ENCODE measurements at places on chromosomes 6 and 20.

DNA sequence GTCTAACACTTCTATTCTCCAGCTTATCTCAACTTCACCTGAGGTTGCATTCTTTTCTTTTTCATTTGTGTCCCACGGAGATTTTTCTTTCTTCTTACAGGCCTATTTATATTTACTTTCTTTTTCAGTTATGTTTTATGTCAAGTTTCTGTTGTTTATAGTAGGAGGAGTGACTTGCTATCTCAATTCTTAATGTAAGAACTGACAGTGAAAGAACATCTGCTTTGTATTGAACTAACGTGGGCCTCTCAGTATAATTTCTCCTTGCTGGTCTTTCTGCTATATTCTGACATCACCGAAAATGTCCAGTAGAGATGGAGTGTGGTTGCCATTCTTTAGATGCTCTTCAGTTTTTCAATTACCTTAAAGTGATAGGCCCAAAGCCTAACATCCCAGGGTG, 521.7 kb downstream of the EPM2A start:
- no peak for DNase-seq

DNA sequence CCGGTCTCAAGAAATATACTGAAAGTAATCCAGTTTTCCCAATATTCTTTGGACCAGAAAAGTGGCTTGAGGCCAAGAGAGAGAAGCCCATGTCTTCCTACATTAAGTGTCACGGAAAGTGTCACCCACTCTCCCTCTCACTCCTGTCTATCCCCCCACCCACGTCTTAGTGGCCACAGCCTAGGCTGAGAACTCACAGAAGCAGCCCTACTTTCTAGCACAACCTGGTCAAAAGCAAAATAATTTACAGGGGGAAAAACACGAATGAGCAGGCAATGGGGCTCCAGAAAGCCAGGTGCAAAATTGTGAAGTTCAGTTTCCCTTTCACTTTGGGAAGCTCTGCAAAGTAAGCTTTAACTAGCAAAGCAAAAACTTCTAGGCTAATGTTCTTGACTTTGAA, 118.0 kb downstream of the OPRM1 start:
- no peak for DNase-seq

DNA sequence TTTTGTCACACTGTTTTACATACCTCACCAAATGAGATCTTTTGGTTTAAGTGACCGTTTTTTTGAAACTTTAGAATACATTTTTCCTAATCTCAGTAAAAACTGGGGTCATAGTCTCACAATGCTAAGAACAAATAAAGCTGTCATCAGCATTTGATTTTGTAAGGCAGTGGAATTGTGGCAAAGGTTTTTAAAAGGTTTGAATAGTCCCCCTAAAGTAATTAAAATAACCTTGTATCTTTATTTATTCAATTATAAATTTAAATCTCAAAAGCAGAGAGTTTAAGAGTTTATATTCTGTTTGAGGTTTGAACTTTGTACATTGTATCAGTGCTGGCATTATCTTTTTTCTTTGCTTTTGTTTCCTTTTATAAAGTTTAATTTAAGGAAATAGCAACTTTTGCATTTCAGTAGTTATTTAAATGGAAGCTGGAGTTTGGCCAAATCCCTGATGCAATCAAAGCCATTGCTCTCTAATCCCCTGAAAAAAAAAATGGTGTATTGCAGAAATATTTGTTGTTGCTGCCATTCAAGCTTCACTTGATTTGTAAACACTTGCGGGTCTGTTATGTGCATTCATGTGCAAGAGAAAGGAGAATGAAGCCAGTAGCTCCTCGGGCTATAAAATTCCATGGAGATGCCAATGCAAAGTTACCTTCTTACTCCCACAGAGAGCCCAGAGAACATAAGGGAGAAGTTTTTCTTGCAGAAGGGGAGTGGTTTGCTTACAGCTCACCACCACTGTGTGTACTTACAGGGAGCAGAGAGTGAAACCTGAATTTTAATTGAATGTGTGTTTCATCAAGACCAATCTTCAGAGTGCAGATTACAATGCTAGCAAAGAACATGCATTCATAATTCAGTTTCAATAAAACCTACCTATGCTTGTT, 391.8 kb downstream of the ARHGAP18 start:
- no peak for DNase-seq

- no peak for DNase-seq
Measured at GRCh38 chr6:135505222-135505621, 7.7 kb upstream of the AHI1 start.

- no peak for DNase-seq
Measured at GRCh38 chr6:96991618-96992342, 67.3 kb downstream of the KLHL32 start.

DNA sequence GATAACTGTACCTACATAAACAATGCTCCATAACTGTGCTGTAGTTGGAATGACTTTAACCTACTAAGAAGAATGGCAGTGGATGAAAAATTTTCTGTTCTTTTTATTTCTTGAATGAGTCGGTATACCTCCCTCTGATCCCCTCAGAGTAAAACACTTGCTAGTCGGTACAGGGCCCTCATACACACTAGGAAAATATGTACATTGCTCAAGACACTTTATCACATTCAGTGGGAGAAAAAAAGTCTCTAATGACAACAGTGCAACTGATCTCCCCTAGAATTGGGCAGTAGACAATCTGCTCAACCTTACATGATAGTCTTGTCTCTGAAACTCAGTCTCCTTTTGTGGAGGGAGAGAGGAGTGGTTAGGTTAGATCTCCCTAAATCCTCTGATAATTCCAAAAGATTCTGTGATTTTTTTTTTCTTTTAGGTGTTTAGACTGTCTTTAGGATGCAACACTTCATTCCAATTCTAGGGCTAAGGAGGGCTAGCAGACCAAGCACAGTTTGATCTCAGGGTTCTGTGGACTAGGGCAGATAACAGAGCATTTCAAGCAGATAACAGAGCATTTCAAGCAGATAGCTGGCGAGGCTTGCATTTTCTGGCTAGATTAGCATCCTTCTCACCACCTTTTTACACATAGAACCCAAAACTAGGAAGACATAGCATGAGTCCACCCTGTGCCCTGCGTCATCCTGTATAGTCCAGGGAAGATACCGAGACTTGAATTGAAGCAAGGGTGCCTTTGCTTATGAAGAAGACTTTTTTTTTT, 100.3 kb upstream of the TNFAIP3 start:
- DNase-seq, result no peak

DNA sequence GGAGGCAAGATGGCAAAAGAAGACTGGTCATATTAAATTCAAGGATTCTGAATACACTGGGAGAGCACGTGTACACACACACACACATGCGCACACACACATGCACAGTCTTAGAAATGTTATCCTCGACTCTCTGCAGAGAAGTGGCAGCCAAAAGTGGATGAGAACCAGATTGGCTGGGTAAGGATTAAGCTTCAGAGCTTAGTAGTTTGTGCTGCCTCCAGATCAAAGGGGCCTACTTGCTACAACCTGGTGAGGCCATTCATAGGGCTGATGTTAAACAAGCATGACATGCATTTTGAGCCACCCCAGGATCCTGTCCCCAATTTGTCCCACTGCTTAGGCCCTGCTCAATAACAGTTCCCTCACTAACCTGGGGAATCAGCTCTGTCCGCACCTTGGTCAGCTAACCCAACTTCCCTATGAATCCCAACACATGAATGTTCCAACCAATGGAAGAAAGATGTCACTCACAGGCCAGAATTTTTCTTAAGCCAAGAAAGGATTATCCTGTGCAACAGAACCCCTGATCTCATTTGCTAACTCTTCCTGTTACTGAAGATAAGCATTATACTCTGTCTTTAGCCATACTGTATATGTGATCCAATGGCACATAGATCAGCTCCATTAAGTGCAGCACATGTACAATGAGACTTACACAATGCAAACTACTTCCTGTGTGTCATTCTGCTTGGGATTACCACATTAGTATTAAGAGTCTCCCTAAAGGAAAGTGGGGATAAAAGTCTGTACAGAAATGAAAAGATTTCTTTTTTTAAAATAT, 31.0 kb downstream of the TOMM6 start:
- DNase-seq, result no peak

GRCh38 chr6:39313526-39314272, 520 bp downstream of the KCNK17 start:
- no peak for DNase-seq

GRCh38 chr6:156850353-156850752, 73.2 kb downstream of the ARID1B start:
- no peak for DNase-seq

GRCh38 chr6:25960734-25961133, 1.9 kb upstream of the TRIM38 start:
- no peak for DNase-seq

DNA sequence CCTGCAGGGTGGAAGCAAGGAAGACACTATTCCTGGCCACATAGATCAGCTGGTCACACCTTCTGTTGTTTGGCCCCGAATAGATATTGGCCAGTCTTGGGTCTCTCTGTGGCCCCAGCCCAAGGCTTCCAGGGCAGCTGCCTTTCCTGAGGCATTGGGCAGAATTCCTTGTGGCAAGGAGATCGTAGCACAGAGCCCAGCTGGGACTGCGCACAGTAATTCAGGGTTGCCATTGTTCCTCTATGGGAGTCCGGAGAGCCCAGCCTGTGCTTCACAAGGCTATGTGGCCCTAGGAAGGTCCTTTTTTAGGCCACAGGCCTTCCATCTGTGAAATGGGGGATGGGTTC, 6.9 kb downstream of the SGK2 start:
- no peak for DNase-seq

- no peak for DNase-seq
Measured at GRCh38 chr20:43820731-43821330, 93.8 kb upstream of the TOX2 start.

GRCh38 chr6:168188369-168189199, 109.6 kb upstream of the FRMD1 start:
- no peak for DNase-seq

DNA sequence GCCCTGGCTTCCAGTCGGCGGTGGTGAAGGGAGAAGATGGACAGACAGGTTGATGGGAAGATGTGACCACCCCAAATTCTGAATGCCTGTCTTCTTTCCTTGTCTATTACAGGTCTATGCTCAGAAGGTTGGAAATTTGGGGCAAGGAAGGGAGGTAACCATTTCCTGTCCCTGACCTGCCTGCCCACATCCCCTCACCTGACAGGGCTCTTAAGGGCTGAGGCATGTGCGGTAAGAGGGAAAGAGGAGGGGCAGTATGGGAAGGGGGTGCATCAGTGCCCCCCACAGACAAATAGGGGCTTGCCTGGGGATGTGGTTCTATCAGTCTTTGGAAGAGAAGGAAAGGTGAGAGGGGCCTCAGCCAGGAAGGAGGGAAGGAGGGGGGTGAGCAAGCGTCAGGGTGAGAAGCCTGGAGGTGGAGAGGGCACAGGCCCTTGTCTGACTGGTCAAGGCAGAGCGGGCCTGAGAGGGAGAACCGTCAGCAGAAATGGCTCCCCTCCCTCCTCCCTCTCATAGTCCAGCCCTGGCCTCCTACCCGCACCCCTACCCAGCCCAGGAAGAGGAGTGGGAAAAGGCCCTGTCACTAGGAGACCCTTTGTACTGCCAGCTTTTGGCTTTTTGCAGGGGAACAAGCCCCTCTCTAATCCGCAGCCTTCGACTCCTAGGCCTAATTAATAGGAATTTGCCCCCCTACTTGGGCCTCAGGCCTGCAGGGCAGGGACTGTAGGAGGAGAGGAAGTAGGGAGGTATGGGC, 104.4 kb upstream of the FOXP4 start:
- no peak for DNase-seq

GRCh38 chr6:113095841-113096240, 748.7 kb downstream of the RFPL4B start:
- DNase-seq, result no peak

DNA sequence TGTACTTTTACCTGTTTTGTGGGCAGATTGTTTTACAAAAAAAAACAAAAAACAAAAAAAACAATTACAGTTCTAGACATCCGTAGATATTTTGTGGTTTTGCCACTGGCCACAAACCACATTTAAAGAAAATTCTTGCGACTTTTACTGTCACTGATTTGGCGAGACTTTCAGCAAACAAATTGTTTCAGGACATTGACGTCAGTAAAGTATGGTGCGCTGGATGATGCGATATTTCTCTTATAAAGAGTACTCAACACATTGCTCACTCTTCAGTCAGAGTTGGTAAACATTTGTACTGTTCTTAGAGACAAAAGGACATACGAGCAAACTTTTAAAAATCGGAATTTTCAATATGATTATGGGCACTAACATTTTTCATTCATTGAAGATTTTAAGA, 229.8 kb downstream of the HAO1 start:
- DNase-seq, result no peak

DNA sequence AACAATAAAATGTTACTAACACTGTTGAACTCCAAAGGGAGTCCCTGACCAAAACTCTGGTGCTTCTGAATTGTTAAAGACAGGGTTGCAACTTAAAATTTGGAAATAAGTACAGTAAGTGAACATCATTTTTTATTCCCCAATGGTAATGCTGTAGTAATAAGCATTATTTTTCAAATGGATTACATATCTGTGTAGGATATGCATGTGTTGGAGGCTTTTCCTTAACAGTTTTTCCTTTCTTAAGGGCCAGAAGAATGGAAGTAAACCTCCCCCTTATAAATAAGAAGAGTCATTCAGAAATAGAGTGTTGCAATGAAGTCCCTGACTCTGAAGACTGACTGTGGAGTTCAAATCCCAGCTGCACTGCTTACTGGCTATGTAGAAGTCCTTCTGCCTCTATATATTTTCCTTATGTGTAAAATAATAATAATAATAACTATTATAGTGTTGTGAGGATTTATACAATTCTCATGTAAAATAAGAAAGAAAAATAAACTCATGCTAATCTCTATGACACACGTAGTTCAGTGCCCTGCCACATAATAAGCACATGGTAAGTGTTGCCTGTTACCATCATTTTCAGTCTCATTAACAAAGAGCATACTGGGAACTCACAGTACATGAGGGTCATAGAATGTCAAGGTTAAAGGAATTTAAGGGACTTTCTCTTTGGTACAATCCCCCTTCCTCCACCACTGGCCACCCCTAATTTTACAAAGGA, 129.8 kb upstream of the SMLR1 start:
- no peak for DNase-seq

DNA sequence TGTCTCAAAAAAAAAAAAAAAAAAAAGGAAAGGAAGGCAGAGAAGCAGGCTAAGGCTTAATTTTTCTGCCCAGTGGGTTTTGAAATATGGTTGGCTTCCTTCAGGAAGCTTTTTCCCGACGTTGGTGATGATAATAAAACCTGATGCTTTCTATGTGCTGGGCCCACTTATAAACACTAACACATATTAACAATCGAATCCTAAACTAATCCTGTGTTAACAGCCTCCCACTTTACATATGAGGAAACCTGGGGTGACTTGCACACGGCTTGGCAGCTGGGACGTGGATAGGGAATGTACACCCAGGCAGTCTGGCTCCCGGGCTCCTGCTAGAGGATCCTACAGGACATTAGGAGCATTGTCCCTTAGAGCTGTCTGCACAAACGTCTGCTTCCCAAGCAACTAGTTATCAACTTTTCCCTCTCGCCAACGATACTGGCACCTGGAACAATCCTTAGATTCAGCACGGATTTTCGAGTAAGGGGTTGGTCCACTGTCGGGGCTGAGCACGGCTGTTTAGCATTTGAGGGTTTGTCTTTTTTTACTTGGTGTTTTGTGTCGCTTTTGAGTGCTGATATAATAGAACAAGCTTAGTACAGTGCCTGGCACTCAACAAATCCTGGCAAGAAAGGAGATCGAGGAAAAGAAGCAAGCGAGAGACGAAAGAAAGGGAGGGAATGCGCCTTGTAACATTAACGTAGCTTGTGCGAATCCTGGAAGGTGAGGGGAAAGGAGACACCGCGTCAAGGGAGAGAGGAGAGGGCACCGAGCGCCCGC, 622 bp upstream of the KIZ start:
- no peak for DNase-seq

GRCh38 chr6:42103216-42103615, 39.2 kb downstream of the C6orf132 start:
- DNase-seq, result no peak

Measured in stimulated activated CD4-positive, alpha-beta T cell treated with anti-CD3 and anti-CD28 coated beads, Interleukin-1b, Interleukin-23, amount 100 ng/mL, for 1 hour (primary cell).